ENCODE measurements at places on chromosomes 6 and 20. TPM values are rescaled to one million over a fixed set of nuclear protein-coding genes. Genes with fewer than 3 reads are reported as not detected.

The FRS3 gene
- 0.77 TPM for total RNA-seq

The SLC17A2 gene
- not detected for total RNA-seq

The C20orf204 gene
- 1.2 TPM for total RNA-seq

The SCRT2 gene
- not detected for total RNA-seq

The SLC22A1 gene
- total RNA-seq, result 1.3 TPM

The SMOC2 gene
- 0.90 TPM for total RNA-seq

The GTSF1L gene
- not detected for total RNA-seq

The RFX6 gene
- total RNA-seq, result not detected

The NQO2 gene
- 20.5 TPM for total RNA-seq

The SAPCD1 gene
- total RNA-seq, result 1.3 TPM

The OPRM1 gene
- not detected for total RNA-seq

The GNAS-AS1 gene
- 1.3 TPM for total RNA-seq

The FRK gene
- 1.3 TPM for total RNA-seq

The TFAP2A gene
- total RNA-seq, result 6.3 TPM

The CTAGE9 gene
- total RNA-seq, result not detected

The ULBP1 gene
- 4.1 TPM for total RNA-seq

The SUMO4 gene
- total RNA-seq, result 1.2 TPM

The TAP2 gene
- 43.1 TPM for total RNA-seq

The DPPA5 gene
- not detected for total RNA-seq

The PNRC1 gene
- 32.8 TPM for total RNA-seq
